NCI-H1436 treated with DMSO at 0.1 percent for 48 hours (cell line): ENCODE measurements at places on chromosomes 2 and 18.

GRCh38 chr18:76443519-76444445 lies 51.3 kb downstream of the ZNF516 start:
- DNase-seq, result no peak

- no peak for DNase-seq
These were observed 37.4 kb downstream of the ZC3H6 start for GRCh38 chr2:112312821-112313220.

- DNase-seq, result no peak
These were observed 29.1 kb upstream of the RAB11FIP5 start for GRCh38 chr2:73141896-73142295.

DNA sequence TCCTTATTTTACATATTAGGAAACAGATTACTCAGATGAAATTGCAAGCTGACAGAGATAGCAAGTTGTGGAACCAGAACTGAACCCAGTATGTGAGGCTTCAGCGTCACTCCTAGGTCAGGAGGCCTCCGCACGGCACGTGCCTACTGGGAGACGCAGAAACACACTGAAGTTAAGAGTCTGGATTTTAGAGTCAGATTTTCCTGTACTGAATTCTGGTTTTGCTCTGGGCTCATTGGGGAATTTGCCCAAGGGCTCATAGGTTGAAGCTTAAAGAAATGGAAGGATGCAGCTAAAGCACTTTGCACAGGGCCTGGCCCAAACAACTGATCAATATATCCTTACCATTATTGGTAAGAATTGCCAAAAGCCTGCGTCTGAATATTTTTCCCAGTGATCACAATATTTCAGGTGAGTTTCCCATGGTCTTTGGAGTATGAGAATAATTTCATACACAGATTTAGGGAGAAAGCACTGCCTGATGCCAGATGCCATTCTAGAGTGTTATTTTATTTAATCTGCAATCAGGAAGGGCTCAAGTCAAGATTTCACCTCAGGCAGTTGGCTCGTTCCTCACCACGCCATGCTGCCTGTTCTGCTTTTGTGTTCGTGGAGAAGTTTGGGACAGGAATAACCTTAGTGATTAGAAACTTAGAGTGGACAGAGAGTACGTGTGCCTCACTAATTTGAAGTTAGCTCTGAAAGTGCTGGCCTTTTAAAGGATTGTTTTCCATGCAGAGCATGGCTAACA lies 331.9 kb downstream of the MYCN start:
- no peak for DNase-seq

DNA sequence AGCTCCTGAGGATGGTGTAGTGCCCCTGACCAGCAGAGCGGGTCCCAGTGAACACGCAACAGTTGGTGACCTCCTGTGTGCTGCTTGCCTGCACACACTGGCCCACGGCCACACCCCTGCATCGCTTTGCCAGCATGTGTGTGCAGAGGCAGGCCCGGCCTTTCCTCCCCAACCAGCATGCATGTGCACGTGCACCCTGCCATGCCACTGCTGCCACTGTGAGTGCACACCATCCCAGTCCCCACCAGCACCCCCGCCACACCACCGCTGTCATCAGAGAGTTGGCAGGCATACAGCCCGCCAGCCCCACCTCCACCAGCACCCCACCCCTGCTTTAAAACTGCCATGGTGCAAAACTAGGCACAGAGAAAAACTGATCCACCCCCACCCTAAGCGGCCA lies 197.4 kb upstream of the SRD5A2 start:
- DNase-seq, result no peak

GRCh38 chr2:41763141-41763540 lies 284.7 kb upstream of the PKDCC start:
- DNase-seq, result no peak

DNA sequence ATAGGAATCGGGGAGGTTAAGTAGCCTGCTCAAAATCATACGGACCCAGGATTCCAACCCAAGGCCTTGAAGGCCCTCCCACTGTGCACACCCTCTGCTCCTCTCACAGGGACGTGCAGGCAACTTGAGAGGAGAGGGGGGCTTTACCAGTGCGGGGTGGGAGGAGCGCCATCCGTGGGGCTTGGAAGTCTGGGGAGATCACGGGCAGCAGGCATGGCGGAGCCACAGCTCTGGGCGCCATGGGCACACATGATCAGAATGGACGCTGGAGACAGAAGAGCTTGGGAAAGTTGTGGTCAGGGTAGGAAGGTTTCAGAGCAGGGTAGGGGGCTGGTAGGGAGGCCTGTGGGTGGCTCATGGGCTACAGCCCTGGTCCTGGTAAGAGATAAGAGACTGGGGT lies 70.7 kb downstream of the TFCP2L1 start:
- no peak for DNase-seq

DNA sequence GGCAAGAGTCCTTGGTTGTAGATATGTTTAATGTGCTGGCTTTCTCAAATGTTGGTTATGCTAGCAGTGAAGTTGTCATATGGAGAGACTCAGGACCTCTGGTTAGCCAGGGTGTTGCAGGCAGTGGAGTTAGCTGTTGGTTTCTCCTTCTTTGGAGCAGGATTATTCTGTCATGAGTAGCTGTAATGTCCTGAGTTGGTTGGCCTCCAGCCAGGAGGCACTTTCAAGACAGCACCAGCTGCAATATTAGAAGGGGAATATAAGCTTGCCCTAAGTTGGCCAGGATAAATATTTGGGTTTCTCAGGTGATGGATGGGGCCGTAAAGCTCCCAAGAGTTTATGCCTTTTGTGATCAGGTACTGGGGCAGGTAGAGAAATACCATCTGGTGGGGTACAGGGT lies 65.5 kb downstream of the MSTN start:
- no peak for DNase-seq

- DNase-seq, result no peak
These were observed 142.7 kb upstream of the NFATC1 start for GRCh38 chr18:79252904-79253633.

- no peak for DNase-seq
These were observed 71.8 kb upstream of the HS6ST1 start for GRCh38 chr2:128390256-128390990.

DNA sequence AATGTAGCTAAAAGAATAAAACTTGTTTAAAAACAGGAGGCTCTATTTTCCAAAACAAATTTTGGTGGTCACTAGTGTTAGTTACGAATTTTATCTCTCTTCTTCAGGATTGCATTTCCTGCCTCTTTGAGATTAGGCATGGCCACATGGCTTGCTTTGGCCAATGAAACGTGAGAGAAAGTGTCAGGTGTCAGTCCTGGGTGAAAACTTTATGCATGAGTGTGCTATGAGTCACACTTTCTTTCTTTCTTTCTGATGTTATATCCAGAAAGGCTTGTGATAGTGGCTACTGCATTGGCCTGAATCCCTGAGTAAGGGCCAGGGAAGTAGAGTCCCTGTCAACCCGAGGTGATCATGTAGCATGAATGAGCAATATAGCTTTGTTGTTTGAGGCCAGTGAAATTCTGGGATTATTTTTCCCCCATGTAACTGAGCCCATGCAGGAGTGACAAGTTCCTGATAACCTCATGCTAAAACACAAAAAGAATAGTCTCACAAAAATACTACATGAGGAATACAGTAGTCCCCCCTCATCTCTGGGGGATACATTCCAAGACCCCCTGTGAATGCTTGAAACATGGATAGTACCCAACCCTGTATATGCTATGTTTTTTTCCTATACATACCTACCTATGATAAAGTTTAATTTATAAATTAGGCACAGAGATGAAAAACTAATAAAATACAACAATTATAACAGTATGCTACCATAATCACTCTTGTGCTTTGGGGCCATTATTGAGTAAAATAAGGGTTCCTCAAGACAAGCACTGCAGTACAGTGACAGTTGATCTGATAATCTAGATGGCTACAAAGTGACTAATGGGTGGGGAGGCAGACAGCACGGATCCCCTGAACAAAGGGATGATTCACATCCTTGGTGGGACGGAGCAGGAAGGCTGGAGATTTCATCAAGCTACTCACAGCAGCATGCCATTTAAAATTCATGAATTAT lies 109.5 kb downstream of the CDC42EP3 start:
- DNase-seq, result no peak
